NCI-H187 (cell line): ENCODE measurements at places on chromosomes 2 and 18.

- DNase-seq = no peak
Measured at GRCh38 chr2:172843902-172844715, 108.5 kb downstream of the RAPGEF4 start.

DNA sequence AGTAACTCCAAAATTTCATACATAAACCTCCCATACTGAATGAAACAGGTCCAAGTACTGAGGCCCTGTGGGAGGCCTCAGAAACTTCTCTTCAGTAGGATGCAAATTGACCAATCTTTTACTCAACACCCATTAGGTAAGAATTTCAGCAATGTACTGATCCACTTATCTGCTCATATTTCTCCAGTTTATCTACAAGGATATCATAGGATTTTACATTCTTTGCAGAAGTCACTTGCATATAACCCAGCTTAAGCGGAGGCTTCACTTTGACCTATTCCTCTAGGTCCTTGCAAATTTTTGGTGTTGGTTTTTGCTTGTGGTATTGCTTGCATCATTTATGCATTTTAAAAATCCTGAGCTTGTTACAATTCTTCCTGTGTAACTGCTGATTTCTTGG is 28.8 kb upstream of the SLC3A1 start:
- DNase-seq = no peak

DNA sequence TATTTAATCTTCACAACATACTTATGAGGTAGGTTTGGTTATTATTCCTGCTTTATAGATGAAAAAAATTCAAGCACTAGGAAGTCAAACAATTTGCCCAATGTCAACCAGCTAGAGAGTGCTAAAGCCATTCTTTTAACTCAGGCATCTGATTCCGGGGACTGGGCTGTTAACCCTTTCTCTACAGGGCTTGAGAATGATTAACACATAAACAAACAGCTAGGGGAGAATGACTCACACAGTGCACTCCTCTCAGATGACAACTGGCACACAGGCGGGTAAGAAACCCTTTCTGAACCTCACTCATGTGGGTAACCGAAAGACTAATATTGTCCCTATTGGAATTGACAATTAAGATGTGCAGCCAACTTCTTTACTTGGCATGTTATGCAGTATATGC is 86.3 kb upstream of the FSHR start:
- no peak for DNase-seq

DNA sequence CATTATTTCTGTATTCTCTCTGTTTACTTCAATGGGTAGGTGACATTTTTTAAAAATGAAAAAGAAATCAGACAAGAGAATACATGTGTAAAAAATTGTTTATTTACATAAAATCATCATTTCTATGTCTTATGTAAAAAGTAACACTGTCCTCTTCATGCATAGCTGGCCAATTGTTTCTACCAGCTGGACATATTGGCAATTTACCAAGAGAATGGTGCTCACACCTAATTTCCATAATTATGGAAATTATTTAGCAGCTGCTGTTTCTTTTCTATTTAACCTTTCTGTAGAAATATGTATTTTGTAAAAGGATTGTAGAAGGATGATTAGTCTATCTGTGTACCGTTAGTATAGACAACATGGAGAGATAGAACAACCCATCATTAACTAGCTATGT is 791.9 kb downstream of the TRIB2 start:
- no peak for DNase-seq

DNA sequence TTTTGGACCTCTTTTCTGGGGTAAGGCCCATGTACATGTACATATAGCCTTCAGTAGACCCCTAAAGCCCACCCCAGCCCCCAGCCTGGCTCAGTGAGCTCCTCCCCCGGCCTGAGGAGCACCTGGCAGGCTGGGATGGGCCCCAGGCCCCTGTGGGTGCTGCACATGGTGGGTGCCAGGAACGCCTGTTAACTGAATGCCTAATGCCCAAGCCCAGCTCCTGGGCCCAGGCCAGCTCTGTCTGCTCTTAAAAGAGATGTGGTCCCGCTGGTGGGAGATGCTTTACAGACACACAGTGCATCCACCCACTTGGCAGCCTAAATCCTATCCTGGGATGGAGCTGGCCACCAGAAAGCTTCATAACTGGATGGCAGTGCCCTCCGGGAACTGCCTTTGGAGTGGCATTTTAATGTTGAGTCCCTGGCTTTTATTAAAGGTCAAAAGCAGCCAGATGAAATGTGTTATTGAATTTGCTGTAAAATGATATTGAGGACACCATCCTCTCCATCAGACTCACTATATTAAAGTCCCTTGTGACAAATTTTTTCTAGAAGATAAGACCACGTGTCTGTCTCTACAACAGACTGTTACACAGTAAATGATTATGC is 7.7 kb upstream of the OXER1 start:
- DNase-seq = no peak

DNA sequence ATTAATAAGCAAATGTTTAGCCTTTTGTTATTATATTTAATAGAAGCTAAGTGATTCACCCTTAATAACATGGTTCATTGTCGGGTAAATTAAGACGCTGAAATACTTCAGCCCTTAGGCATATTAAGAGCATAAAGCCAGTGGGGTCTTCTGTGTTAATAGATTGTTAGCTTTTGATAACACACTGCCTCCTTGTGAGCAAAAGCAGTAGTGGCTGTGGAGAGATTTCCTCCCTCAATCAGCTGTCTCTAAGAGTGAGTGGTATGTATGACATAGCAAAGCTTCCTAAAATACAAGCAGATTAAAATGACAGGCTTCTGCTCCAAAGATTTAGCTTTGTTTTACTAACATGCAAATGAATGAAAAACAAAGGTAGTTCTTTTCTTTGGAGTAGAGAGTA is 143.7 kb upstream of the SYT4 start:
- no peak for DNase-seq

DNA sequence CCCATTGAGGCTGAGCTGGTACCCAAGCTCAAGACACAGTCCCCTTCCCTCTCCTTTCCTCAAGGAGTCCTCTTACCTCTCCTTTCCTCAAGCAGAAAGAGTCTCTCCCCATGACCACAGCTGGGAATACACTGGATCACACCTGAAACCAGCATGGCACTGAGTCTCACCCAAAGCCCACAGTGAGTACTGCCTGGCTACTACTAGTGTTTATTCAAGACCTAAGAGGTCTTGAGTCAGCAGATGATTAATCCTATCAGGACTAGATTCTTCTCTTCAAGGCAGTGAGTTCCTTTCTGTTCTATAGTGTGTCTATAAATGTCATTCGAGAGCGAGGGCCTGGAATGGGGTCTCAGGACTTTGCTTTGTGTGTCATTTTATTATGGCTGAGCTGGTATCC is 111.4 kb downstream of the METTL4 start:
- DNase-seq = no peak

DNA sequence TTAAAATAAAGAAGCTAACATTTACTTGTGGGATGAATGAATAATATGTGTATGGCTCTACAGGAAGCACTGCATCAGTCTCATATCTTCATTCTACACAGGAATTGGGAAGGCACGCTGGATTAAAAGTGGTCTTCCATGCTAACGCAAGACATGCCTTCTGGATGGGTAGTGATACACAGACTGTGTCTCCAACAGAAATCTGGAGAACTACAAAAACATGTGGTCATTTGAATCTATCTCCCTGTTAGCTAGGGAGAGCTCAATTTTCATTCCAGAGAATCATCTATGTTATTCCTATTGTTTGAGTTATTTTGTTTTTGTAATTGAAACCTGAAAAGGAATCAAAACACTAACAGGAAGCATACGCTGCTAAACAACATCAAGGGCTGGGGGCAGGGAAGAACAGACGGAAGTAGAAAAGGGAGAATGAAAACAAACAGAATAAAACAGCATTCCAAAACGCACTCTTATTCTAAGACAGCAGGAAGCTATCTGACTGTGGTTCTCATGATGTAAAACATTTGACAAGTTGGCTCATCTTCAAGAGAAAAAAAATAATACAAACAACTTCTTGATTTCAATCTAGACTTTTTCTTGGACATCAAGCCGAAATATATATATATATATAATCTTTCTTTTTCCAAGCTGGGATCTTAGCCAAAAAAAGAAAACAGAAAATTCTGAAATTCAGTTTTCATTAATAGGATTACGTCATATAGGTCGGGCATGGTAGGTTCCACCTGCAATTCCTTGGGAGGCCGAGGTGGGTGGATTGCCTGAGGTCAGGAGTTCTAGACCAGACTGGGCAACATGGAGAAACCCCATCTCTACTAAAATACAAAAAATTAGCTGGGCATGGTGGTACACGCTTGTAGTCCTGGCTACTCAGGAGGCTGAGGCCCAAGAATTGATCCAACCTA is 31.5 kb upstream of the ASNSD1 start:
- no peak for DNase-seq
